H7 (cell line): ENCODE measurements at places on chromosomes 2 and 18. TPM values are rescaled to one million over a fixed set of nuclear protein-coding genes. Genes with fewer than 3 reads are reported as not detected.

- DNase-seq: no peak
Observed at GRCh38 chr2:38734299-38735058, 16.7 kb downstream of the SRSF7 start.

- DNase-seq: no peak
Observed at GRCh38 chr18:55508651-55509050, 79.3 kb downstream of the TCF4 start.

DNA sequence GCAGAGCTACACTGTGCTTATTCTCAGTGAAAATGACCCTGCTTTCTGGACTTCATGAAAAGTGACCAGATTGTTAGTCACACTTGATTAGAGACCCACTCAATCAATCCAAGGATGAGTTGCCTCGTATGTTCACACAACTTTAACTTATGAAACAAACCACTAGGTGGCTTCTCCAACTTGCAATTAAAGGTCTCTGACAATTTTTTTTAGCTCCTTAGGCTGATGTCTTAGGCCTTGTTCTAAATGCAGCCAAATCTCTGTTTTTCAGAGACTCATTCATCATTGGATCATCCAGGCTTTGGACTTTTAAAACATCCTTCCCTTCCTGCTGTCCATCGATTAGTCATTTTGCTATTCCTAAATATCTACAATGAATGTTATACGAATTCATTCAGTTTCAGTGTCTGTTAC is 63.4 kb downstream of the MREG start:
- DNase-seq: peak; percentile 41

DNA sequence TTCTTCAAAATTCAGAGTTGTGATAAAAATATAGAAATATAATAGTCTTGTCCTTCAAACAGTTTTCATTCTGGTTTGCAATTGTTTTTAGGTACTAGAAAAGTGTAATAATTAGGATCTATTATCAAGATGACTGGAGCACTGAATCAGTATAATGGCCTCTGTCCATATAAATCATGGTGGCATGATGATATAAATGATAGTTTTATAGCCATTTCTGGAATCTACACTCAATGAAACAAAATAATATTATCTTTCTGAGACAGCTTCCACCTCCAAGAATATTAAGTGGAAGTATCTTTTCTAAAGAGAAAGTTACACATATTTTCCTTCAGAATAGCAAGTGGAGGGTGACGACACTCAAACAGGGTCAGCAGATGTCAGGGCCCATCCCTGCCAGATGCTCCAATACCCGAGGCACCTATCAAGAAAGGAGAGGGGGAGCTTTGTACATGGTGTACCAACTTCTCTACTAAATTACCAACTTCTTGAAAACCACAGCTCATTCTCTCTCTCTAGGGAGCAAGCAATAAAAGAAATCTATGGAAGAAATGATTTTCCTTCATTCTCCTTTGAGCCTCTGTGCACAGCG is 882.7 kb upstream of the CHAC2 start:
- DNase-seq: no peak

Gene MAP3K19
- not detected in 2 replicates for total RNA-seq

Gene MREG
- total RNA-seq: 12.5 and 14.9 TPM in 2 replicates

DNA sequence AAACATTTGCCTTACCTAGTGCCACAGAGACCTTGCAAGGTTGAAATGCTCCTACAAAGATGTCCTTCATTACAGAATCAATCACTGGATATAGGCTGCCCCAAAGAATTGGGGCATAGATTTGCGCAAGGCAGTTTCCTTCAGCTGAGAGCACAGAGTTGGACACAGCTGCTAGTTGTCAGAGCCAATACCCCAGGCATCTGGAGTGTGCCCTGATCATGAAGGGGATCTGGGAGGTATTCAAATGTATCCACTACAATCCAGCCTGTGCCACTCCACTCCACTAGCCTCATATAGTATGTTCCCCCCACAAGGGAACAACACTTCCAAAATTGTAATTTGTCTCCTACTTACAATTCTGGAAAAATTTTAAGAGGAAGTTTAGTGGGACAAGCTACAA is 62.3 kb upstream of the ITPRID2 start:
- no peak for DNase-seq
